ENCODE measurements at places on chromosomes 1 and 21.

GRCh38 chr1:218587900-218588299, 242.8 kb downstream of the TGFB2 start:
- DNase-seq: no peak

DNA sequence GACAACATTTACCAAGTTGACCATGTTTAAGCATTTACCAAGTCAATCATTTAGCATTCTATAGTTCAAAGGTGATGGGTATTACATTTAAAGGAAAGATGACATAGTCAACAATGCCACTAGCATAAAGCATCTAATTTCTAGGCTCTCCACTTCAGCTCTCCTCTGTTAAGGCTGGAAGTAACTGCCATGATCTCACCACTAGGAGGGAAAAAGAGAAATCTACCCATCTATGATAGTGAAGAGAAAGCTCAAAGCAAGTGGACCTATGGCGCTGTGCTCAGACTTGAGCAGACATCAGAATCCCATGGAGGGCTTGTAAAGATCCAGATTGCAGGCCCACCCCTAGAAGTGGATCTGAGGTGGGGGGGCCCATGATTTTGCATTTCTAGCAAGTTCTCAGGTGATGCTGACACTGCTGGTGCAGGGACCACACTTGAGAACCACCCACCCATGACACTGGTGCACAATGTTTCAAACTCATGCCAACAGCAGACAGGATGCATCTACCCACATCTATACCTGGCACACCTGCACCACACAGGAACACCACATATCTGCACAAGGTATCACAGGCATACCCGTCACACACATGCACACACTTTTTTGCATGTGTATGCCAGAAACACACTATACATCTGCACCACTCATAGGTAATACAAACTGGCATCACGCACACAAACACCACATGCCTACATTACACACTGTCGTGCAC, 392.9 kb upstream of the RUNX1 start:
- no peak for DNase-seq

GRCh38 chr1:8011923-8012858, 13.9 kb downstream of the ERRFI1 start:
- no peak for DNase-seq

- DNase-seq: no peak
These were observed 106.9 kb upstream of the LYPLAL1 start for GRCh38 chr1:219066631-219067349.

DNA sequence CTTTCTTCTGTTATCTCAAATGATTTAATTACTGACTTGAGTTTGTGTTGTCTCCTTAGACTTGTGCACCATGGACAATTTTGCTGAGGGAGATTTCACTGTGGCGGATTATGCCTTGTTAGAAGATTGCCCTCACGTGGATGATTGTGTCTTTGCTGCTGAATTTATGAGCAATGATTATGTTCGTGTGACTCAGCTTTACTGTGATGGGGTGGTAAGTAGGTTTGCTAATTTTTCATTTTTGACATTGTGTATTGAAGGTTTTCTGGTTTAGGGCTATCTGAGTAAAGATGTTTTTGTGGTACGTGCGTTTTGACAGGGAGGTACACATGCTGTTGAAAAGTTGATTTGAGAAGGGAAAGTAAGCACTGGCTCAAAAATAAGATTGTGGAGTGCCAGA, 14.1 kb downstream of the TTC3 start:
- no peak for DNase-seq

Data from aorta (tissue), 5 donors.